ENCODE measurements at places on chromosomes 12 and 14.

DNA sequence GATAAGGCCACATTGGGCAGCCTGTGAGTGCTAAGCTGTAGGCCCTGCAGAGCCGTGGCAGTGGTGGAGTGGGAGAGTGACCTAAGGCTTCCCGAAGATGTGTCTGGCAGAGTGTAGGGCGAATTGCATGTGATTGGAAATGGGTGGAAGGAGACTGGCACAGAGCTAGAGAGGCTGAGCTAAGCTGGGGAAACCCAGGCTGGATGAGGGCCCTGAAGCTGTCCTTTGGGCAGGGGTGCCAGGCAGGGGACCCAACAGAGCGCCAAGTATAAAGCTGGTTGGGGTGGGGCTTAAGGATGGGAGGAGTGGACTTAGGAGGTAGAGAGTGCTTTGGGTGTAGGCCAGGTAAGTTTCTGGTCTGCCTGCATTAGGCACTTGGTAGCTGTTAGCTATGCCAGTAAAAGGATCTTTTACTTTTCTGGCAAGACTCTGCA, 47.9 kb downstream of the WDR20 start:
- no peak for DNase-seq

- DNase-seq = no peak
Observed at GRCh38 chr12:66085213-66085612, 45.3 kb downstream of the LLPH start.

DNA sequence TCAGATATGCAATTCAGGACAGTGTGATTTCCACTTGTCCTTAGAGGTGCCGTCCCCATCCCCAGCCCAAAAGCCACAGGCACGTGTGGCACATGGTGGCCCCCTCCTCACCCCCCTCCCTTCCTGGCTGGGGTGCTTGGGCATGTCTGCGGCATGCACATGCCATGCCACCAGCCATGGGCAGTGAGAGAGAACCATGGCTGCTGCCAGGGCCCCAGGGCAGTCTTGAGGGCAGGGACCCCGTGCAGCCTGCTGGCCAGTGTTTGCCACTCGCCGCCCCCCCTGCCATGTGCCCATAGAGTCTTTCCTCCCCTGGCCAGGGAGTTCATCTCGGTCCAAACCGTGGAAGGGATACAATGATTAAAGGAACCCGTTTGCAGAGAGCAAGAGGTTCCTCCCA, 41.5 kb downstream of the TNFAIP2 start:
- no peak for DNase-seq

- DNase-seq = no peak
Observed at GRCh38 chr12:131101006-131101405, 147.3 kb downstream of the ADGRD1 start.

DNA sequence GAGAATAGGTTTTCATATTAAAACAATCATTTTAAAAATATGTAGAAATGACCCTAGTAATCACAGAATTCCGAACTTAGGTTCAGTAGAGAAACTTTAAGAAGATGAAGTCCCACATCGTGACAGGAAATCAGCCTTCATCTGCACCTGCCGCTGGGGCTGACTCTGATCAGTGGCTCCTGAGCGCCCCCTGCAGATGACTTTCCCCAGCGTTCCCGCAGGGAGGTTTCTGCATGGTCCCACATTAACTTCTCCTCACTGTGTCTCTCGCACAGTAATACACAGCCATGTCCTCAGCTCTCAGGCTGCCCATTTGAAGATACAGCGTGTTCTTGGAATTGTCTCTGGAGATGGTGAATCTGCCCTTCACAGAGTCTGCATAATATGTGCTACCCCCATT, 1131.1 kb downstream of the TMEM121 start:
- DNase-seq = peak; percentile 27

DNA sequence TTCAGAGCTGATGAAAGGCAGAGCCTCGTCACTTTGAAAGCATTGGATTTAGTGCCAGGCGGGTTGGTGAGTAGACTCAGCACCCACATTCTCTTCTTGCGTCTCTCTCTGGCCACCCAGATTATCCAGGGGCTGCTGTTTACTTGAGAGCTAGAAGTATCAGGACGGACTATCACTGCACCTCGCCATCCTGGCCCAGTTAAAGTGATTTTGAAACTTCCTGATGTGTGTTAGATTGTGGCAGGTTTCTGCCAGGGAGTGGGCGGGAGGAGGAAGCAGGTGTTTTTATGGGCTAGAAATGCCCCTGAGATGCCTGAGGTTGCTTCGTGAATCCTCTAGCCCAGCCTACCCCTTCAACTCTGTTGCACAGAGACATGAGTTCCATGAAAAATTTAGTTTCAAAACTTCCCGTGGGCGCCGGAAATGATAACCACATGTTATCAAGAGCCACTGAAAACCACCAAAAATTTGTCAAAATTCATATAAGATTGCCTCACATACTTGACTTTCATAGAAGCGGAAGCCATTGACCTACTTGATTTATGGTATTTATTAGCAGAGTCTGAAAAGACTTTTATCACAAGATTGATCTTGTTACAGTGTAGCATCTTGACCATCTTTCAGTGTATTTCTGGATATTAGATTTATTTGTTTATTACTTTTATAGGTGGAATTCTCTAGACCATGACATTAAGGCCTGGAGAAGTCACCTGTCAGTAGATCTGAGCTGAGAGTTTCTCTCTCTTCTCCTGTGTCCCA, 466.0 kb downstream of the RAD51B start:
- no peak for DNase-seq

- no peak for DNase-seq
Observed at GRCh38 chr12:65308006-65308405, 29.5 kb downstream of the MSRB3 start.

GRCh38 chr14:87260460-87260859, 732.5 kb downstream of the GALC start:
- no peak for DNase-seq
